Stimulated activated CD8-positive, alpha-beta memory T cell treated with anti-CD3 and anti-CD28 coated beads, Interleukin-15, amount 100 ng/mL, for 4 hours (primary cell): ENCODE measurements at places on chromosomes 1 and 21.

DNA sequence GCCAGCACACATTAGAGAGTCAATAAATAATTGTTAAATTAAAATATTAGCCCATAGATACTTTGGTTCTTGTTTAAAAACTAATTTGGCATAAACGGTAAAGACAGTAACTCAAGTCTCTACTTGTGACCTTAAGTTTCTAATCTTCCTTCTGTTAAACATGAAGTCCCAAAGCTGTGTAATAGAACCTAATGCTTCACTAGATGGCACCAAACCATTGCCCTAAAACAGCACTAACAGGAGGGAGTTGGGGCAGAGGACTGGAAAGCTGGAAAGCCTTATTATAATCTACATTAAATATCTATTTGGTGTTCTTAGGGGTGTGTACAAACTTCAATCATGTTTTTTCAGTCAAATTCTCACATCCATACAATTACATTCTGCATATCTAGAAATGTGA lies 176.7 kb downstream of the OLFM3 start:
- no peak for DNase-seq

- DNase-seq, result no peak
Measured at GRCh38 chr1:183159960-183160359, 26.1 kb upstream of the LAMC2 start.

DNA sequence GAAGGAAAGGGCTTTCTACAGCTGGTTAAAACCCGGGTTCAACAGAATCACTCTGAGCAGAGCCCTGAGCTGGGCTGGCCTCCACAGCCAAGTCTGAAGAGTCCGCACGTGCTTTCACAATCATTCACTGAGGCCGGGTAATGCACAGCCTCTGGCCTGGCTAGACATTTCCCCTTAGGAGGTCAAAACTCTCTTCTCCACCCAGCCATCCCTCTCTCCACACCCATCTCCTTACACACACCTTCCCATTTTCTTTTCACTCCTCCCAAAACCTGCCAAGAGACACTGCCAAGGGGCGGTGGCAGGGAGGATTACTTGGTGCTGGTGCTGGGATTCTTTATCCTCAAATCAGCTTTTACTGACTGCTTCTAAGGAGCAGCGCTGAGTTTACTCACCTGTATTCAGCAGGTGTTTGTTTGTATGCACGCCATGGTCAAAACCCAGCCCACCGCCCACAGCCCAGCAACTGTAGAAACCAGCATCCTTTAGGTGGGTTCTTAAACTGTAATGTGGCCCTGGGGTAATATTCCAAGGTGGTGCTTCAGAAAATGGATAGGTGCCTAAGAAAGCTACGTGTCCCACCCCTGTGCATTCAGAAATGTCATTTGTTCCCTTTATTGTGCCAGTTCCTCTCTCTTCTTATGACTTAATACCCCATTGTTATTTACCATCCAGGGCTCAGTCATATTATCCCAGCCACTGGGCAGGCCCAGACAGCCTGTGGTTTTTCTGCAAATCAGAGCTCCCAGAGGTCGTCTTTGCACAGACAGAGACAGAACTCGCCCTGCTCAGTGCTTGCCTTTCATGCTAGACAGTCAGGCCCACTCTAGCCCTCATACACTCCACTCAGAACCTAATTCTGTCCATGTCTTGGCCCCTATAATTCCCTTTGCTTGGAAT lies 80.2 kb downstream of the ADSS2 start:
- DNase-seq, result no peak

GRCh38 chr1:113207019-113207418 lies 134.0 kb downstream of the LRIG2 start:
- no peak for DNase-seq

DNA sequence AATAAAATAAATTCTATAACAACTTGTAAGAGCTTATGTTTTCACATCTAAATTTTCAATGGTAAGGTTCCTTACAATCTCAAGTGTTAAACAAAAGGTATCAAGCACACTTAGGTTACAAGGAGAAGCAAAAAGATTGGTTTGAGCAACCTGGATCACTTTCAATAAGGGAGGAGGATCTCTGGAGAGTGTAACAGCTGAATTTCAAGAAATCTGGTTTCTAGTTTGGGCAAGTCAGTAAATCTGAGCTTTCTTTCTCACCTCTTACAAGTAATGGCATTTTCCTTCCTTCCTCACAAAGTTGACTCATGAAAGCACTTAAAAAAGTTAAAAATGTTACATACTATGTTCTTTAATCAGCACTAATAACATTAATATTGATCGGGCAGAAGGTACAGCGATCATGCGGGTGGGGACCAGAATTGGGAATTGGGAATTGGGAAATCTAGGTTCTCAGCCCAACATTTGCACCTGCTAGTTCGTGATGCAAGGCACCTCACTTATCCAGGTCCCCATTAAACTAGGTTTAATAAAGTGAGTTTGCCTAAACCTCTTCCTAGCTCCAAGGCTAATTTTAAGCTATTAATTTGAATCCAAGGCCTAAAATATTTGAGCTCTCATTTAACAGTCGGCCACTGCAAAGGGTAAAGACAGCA lies 3.1 kb downstream of the NUCKS1 start:
- DNase-seq, result no peak

GRCh38 chr1:69305621-69306020 lies 262.1 kb upstream of the LRRC7 start:
- DNase-seq, result no peak

DNA sequence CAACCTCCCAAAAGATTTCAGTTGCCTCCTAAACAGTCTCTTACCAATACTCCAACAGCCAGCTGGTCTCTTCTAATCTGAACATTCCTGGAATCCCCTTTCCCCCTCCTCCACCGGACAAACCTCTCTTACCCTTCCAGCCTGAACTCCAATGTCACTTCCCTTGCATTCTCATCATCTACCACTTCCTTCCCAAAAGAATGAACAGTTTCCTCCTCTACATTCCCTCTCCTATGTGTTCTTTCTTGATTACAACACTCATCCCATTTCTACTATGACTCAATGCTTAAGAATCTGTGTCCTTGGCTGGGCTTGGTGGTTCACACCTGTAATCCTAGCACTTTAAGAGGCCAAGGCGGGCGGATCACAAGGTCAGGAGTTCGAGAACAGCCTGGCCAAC lies 417.1 kb downstream of the SETD4 start:
- no peak for DNase-seq

GRCh38 chr1:208820580-208821212 lies 576.5 kb upstream of the PLXNA2 start:
- DNase-seq, result no peak

DNA sequence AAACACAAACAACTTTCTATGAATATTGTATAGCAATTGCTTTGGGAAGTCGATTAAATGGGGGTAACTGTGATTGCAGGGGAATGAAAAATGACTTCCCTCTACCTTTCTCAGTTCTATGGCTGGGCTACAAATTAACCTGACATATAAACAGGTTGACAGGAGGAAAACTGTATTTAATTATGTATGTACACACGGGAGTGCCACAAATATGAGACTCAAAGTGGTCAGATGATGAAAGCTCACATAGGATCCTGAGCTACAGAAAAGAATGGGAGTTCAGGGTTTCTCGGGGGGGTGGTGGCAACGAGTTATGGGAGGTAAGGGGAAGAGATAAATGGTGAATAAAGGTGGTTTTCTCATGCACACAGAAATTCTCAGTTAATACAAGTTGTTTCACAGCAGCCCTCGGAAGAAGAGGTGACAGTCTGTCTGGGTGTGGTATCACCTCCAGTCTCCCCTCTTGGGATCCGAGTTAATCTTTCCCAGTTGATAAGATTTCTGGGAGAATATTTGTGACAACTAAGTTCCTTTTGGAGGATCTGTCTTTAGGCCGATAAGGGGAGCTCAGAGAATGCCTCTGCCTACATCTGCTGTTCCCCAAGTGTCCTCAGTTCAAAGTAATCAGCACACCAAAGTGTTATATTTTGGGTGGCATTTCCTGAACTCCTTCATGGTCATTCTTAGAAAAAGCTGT lies 26.3 kb downstream of the GADD45A start:
- DNase-seq, result no peak

GRCh38 chr1:209240351-209240750 lies 343.2 kb upstream of the CAMK1G start:
- no peak for DNase-seq

DNA sequence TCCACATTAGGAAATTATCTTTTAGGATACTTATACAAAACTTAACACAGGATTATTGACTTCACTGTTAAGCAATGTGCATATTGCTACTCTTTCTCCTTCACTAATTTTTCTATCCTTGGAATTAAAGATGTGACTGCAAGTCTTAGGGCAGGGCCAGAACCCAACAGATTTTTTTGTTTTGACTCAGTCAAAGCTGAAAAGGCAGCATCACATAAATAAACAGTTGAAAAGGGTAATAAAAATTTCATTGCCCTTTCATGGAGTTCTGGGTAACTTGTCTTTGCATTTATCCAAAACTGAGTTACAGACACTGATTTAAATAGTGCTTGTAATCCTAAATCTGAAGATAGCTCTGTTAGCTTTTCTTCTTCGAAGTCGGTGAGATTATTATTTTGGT lies 1.9 kb upstream of the TMEM35B start:
- no peak for DNase-seq

DNA sequence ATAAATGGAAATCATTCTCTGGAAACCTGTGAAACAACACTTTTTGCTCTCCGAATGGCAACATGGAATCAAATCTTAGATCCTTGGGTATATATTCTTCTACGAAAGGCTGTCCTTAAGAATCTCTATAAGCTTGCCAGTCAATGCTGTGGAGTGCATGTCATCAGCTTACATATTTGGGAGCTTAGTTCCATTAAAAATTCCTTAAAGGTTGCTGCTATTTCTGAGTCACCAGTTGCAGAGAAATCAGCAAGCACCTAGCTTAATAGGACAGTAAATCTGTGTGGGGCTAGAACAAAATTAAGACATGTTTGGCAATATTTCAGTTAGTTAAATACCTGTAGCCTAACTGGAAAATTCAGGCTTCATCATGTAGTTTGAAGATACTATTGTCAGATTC lies 45.7 kb downstream of the PTGFR start:
- DNase-seq, result no peak

GRCh38 chr1:230230273-230230672 lies 163.2 kb downstream of the GALNT2 start:
- DNase-seq, result no peak

DNA sequence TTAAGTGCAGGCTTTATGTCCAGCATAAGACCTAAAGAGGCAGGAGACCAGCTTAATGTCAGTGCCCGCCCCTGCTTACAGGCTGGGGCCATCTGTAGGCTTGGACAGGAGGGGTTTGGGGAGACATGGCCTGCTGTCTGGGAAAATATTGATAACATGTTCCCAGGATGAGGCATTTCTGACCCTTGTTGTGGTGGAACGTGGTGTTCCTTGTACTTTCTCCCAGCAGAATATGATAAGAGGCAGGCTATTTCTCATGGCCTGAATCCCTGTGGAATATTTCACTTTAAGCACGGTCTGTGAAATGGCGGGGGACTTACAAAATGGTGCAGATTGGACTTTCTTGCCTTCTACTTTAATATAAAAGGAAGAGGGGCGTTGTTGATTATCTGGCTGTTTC lies 41.9 kb upstream of the PLA2G5 start:
- no peak for DNase-seq

GRCh38 chr1:196380316-196380715 lies 227.9 kb downstream of the KCNT2 start:
- no peak for DNase-seq

- no peak for DNase-seq
Measured at GRCh38 chr21:43779660-43780059, 3.6 kb upstream of the CSTB start.

DNA sequence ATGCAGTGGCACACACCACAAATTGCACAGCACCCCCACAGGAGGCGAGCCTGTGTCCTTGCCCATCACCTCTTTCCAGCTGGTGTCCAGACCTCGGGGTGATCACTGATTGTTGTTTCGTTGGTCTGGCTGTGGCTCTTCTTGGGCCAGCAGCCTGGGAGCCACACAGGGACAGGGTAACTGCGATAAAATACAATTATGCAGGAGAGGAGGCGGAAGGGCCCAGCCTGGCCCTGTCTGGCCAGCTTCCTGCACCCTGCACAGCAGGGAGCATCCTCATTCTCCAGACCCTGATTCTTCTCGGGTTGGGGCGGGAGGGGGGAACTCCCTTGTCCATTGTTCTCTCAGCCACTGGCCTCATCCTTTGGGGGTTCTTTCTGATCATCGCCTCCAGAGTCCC lies 83.6 kb downstream of the ADARB1 start:
- no peak for DNase-seq

GRCh38 chr1:155858800-155859233 lies 550 bp upstream of the SYT11 start:
- DNase-seq, result no peak

DNA sequence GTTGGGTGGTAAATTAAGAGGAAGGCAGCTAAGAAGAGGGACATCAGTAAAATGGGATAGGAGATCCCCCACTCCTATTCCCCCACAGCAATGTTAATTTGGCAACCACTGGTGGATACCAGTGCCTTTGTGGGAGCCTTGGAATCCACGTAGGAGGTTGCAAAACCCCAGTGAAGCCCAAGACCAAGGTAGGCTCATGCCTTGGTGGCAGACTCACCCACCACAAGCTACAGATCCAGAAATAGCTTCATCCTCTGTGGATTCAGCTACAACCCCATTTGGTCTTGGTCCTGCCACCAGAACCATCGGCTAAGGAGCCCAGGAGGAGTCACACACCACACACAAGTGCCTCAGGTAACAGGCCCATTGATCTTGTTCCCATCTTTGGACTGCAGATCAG lies 21.0 kb downstream of the VTCN1 start:
- DNase-seq, result no peak

GRCh38 chr1:63671514-63671913 lies 78.3 kb downstream of the PGM1 start:
- no peak for DNase-seq

DNA sequence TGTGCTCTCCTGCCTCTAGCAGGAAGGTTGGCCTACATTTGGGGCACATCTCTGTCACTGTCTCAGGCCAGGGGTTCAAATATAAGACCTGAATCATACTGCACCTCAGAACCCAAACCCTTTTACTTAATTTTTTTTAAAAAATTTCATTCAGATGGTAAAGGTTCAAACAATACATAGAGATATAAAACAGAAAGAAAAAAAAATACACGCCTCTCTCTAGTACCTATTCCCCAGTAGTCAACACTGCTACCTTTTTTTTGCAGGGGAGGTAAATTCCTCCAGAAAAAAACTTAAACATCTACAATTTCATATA lies 32.9 kb downstream of the MAPKAPK2 start:
- no peak for DNase-seq

DNA sequence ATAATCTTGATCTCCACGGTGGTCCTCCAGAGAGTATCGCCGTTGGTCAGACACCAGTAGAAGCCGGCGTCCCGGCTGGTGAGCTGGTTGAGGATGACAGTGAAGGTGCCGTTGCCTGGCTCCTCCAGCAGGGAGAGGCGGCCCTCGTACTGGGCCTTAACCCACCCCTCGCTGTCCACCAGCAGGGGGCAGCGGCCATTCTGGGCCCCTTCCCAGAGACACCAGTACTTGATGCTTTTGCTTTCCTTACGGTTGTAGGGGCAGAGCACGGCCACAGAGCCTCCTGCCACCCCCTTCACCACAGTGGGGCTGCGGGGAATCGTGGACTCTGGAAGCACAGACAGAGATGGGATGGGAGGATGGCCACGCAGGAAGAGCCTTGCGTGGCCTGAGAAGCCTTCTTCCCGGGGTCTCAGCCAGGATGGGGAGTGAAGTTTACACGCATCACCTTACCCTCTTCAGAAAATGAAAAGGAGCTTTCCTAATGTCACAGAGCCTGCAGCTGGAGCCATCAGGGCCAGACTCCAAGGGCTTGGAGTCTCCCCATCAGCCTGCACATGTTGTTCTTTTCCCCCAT lies 10.7 kb downstream of the PIGR start:
- DNase-seq, result no peak

- no peak for DNase-seq
Measured at GRCh38 chr1:67724928-67725560, 40.0 kb downstream of the GADD45A start.
